ENCODE measurements at places on chromosomes 12 and 14. TPM values are rescaled to one million over a fixed set of nuclear protein-coding genes. Genes with fewer than 3 reads are reported as not detected.

GRCh38 chr12:131929581-131930456 lies 743 bp downstream of the PUS1 start:
- no peak for DNase-seq
- no peak overlapping the region for H3K27ac ChIP-seq
- peak overlapping the region; percentile 64 for H3K4me3 ChIP-seq
- no peaks in the 10 kb centered on the region for H3K27me3 ChIP-seq

The FGD4 gene
- total RNA-seq, result 15.7 TPM

DNA sequence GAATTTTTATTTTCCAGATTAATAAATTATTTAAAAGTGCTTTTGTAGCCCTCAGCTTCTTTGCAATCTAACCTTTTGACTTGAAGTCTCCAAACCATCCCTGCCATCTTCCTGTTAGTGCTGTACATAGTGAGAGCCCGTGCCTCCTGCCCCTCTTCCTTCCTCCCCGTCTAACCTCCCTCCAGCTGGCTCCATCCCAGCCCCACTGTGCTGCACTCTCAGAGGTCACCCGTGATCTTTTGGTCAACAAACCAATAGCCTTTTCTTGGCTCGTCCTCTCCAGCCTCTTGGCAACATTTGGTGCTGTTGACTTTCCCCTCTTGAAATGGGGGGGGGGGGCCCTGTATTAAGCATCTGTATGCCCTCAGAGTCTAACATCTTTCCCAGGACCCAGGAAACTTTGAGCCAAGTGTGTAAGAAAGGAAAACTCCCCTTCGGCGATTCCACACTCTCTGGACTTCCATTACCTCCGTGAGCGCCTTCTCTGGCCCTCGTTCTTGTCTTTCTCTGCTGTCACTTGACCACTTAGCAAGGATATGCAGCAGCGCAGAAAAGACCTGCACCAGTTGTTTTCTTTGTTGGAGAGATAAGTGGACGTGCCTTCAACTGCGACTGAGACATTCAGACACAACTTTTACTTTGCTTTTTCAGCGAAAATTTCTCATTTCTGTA lies 44.1 kb downstream of the FBXW8 start:
- DNase-seq, result no peak
- no peak overlapping the region for H3K4me3 ChIP-seq
- peaks cover 6% of the 10 kb centered on the region for H3K4me1 ChIP-seq
- no peak overlapping the region for H3K27ac ChIP-seq

- H3K4me1 ChIP-seq, result peaks cover 37% of the 10 kb centered on the region
- H3K27ac ChIP-seq, result peak overlapping the region; percentile 94
- H3K27me3 ChIP-seq, result no peaks in the 10 kb centered on the region
- no peaks in the 10 kb centered on the region for H3K36me3 ChIP-seq
- DNase-seq, result no peak
- peak overlapping the region; percentile 90 for H3K4me3 ChIP-seq
These were observed 1.3 kb downstream of the TM7SF3 start for GRCh38 chr12:27012982-27013255.

The RPS6KA5 gene
- total RNA-seq, result 2.9 TPM

GRCh38 chr14:92248696-92249095 lies 74.3 kb upstream of the SLC24A4 start:
- no peak for DNase-seq
- no peaks in the 10 kb centered on the region for H3K36me3 ChIP-seq
- no peak overlapping the region for H3K4me3 ChIP-seq
- no peaks in the 10 kb centered on the region for H3K4me1 ChIP-seq
- H3K27ac ChIP-seq, result no peak overlapping the region

The WNT1 gene
- not detected for total RNA-seq

GRCh38 chr14:67526676-67527459 lies 6.2 kb upstream of the PLEKHH1 start:
- DNase-seq, result peak; percentile 66
- no peaks in the 10 kb centered on the region for H3K36me3 ChIP-seq
- H3K4me3 ChIP-seq, result no peak overlapping the region
- H3K27ac ChIP-seq, result no peak overlapping the region
- H3K4me1 ChIP-seq, result no peaks in the 10 kb centered on the region

DNA sequence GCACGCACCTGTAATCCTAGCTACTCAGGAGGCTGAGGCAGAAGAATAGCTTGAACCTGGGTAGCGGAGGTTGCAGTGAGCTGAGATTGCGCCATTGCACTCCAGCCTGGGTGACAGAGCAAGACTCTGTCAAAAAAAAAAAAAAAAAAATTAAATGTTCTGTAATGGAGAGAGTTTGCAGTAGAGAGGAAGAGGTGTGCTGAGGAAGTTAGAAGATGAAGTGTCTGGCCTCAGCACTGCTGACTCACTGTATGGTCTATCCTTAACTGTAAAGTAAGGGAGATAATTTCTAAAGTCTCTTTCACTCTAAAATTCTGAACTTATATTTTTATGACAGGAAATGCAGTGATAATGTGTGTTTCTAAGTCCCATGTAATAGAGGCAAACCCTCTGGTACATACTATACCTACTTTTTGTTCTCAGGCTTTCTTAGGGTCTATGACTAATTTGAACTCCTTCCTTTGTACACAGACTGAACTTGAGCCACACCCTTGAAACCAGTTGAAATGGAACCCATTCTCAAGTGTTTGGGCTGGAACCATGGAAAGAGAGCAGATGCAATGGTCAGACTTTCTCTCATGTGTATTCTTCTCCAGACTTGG lies 278.1 kb upstream of the FAR2 start:
- no peak overlapping the region for H3K4me3 ChIP-seq
- no peaks in the 10 kb centered on the region for H3K4me1 ChIP-seq
- no peaks in the 10 kb centered on the region for H3K27me3 ChIP-seq
- no peak for DNase-seq

The GALC gene
- 15.2 TPM for total RNA-seq

DNA sequence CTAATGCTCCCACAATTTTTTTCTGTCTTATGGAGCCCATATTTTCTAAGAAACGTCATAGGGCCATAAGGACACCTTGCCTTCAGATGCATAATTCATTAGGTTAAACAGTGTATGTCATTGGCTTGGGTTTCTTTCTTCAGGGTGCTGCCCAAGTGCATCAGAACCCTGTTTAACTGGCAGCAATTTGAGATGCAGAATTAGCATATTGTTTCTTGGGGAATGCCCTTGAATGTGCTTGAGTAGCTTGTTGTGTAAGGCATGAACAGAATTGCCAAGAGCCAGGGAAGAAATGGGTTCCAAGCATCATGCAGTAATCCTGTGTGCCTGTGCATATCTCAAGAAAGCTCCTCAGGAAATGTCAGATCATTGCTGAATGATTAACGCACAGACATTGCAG lies 277.2 kb downstream of the SYT1 start:
- H3K27ac ChIP-seq, result no peak overlapping the region
- H3K4me1 ChIP-seq, result no peaks in the 10 kb centered on the region
- H3K27me3 ChIP-seq, result no peaks in the 10 kb centered on the region
- H3K4me3 ChIP-seq, result no peak overlapping the region
